ENCODE measurements at places on chromosomes 6 and 20.

GRCh38 chr6:132072831-132073230 is 121.7 kb upstream of the CCN2 start:
- DNase-seq, result no peak

DNA sequence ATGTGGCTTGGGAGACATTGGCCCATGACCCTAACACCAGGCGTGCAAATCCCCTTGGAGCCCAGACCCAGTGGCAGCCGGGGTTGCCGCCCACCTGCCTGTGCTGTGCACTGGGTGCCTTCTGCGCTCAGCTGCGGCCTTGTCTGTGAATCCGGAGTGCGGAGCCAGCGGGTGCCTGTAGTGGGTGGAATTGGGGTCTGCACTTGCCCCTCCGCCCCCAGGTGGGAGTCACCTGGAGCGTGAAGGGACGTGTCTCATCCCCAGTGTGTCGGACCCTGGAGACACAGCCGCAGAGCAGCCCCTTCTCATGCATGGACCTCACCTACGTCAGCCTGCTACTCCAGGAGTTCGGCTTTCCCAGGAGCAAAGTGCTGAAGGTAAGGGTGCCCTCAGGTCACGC is 22.9 kb upstream of the PYGB start:
- DNase-seq, result no peak

GRCh38 chr6:73768558-73768957 is 72.6 kb downstream of the CD109 start:
- DNase-seq, result no peak

- no peak for DNase-seq
Measured at GRCh38 chr6:17413313-17413750, 19.9 kb downstream of the CAP2 start.

DNA sequence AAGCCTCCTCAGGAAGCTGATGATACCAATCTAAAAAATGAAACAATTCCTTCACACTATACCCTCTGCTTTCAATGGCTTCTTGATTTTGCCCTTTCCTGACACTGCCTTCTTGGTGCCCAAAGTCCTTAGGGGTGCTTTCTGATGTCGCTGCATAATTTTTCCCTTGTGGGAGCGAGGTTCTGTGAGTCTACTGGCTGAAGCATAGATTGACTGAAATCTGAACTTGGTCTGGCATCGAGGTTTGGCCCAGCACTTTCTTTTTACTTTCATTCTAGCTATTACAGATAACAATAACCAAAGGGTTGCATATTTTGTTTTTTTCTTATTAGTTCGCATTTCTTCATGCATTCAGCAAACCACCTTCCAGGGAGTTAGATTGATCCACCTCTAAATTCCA is 65.8 kb downstream of the E2F3 start:
- no peak for DNase-seq

DNA sequence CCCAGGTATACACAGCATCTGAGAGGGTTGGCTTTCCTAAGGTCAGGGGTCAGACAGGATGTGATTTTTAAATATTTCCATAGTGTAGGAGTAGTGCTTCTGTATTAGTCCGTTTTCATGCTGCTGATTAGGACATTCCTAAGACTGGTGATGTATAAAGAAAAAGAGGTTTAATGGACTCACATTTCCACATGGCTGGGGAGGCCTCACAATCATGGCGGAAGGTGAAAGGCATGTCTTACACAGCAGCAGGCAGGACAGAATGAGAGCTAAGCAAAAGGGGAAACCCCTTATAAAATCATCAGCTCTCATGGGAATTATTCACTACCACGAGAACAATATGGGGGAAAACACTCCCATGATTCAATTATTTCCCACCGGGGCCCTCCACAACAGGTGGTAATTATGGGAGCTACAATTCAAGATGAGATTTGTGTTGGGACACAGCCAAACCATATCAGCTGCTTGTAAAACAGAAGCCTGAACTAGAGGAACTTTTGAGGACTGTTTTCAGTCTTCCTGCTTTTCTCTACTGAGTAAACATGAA is 91.0 kb upstream of the MEI4 start:
- no peak for DNase-seq
